ENCODE measurements at places on chromosomes 5 and 9. TPM values are rescaled to one million over a fixed set of nuclear protein-coding genes. Genes with fewer than 3 reads are reported as not detected.

DNA sequence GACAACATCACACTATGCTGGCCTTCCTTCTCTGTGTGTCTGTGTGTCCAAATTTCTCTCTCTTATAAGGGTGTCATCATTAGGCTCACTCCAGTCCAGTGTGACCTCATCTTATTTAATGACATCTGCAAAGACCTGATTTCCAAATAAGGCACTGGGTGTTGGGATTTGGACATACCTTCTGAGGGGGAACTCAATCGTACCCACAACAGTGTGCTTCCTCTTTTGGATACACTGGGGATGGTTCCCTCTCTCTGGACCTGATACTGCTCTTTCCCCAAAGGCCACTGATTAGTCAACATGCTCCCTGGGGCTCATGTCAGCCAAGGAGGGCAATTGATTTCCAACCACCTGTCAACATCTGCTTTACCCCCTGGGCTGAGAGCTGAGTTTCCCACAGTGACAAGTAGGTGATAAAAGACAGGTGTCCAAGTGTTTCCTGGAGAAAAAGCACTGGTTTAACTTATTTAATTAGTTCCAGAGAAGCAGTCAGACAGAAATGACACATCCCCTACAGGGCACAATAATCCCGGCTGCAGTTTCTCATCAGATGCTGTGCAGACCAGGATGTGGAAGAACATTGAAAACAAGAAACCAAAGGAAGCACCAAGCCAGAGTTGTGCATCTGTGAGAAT is 17.8 kb upstream of the CEP72 start:
- DNase-seq: no peak
- no peak overlapping the region for H3K27ac ChIP-seq
- no peak overlapping the region for H3K4me3 ChIP-seq
- H3K36me3 ChIP-seq: no peaks in the 10 kb centered on the region
- H3K4me1 ChIP-seq: no peaks in the 10 kb centered on the region

The SLC45A2 gene
- 0.40 TPM for total RNA-seq

DNA sequence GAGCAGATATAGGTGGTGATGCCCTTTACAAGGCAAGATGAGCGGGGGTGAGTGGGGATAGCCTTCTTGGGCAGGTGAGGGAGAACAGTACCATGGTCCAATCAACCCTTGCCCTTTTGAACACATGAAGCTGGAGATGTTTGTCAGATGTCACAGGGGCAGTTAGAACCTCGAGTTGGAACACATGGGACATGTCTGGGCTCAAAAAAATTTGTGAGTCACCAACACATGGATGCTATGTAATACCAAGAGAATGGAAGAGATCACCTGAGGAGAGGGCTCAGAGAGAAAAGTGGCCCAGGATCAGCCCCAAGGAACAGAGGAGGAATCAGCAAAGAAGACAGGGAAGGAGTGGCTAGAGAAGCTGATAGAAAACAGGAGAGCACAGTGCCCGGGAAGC is 4.7 kb downstream of the PHYKPL start:
- no peaks in the 10 kb centered on the region for H3K27me3 ChIP-seq
- H3K4me1 ChIP-seq: peaks cover 20% of the 10 kb centered on the region
- H3K27ac ChIP-seq: no peak overlapping the region
- peaks cover 7% of the 10 kb centered on the region for H3K36me3 ChIP-seq
- DNase-seq: no peak
- H3K4me3 ChIP-seq: no peak overlapping the region

The HTR4 gene
- total RNA-seq: not detected

GRCh38 chr5:73311291-73312110 is 137.1 kb downstream of the FOXD1 start:
- peaks cover 18% of the 10 kb centered on the region for H3K27me3 ChIP-seq
- no peak overlapping the region for H3K27ac ChIP-seq
- H3K4me1 ChIP-seq: peaks cover 3% of the 10 kb centered on the region
- H3K4me3 ChIP-seq: no peak overlapping the region
- no peak for DNase-seq

DNA sequence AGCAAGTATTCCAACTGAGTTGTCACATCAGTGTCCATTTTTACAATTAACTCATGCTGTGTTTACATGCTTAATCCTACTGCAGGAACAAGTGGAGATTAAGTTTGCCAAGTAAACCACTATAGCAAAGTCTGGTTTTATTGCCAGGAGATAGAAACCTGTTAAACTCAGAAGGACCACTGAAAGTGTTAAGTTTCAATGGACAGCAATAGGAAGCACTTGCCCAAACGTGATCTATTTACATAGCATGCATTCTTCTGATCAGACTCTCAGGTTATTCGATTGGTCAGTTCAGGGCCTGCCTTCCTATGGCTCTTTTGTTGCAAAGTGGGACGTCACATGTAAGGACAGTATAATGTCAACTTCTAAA is 28.0 kb upstream of the IFNK start:
- H3K27me3 ChIP-seq: no peaks in the 10 kb centered on the region
- H3K4me3 ChIP-seq: no peak overlapping the region
- no peaks in the 10 kb centered on the region for H3K36me3 ChIP-seq
- H3K4me1 ChIP-seq: no peaks in the 10 kb centered on the region
- no peak for DNase-seq

GRCh38 chr5:623531-623930 is 11.4 kb downstream of the CEP72 start:
- H3K36me3 ChIP-seq: peaks cover 84% of the 10 kb centered on the region
- DNase-seq: no peak
- H3K27me3 ChIP-seq: no peaks in the 10 kb centered on the region
- no peaks in the 10 kb centered on the region for H3K4me1 ChIP-seq
- no peak overlapping the region for H3K4me3 ChIP-seq

- H3K36me3 ChIP-seq: no peaks in the 10 kb centered on the region
- H3K27me3 ChIP-seq: no peaks in the 10 kb centered on the region
- no peaks in the 10 kb centered on the region for H3K4me1 ChIP-seq
- DNase-seq: no peak
- H3K4me3 ChIP-seq: no peak overlapping the region
Measured at GRCh38 chr5:72244862-72245371, 75.1 kb downstream of the MRPS27 start.

DNA sequence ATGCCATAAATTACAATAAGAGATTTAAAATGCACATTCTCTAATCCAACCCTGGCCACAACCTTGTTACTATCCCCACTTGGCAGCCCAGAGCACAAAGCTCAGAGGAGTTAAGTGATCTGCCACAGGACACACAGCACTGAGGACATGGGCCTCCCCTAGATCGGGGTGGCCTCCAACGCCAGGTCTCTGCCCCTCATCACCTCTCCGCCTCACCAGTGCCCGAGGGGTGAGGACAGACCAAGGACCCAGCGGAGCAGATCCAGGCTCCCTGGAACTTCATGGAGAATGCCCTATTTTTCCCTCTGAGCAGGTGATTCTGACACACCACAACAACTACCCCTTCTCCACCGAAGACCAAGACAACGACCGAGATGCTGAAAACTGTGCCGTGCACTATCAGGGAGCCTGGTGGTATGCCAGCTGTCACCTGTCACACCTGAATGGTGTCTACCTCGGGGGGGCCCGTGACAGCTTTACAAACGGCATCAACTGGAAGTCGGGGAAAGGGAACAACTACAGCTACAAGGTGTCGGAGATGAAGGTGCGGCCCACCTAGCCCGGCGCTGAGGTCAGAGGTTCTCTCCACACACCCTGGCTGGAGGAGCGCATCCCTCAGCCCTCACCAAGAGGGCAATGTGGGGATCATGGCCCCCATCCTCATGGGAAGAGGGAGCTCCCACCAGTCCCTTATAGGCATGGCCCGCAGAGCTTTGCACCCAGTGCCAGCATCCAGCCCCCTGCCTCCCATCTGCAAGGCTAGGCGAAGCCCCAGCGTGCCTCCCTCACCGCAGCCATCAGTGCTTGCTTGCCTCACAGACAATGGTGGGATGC is 12.5 kb upstream of the FCN2 start:
- H3K4me1 ChIP-seq: no peaks in the 10 kb centered on the region
- no peak overlapping the region for H3K27ac ChIP-seq
- DNase-seq: no peak

- H3K4me1 ChIP-seq: peaks cover 10% of the 10 kb centered on the region
- no peaks in the 10 kb centered on the region for H3K27me3 ChIP-seq
- no peak overlapping the region for H3K27ac ChIP-seq
- no peak overlapping the region for H3K4me3 ChIP-seq
- peaks cover 3% of the 10 kb centered on the region for H3K36me3 ChIP-seq
- no peak for DNase-seq
Measured at GRCh38 chr9:105698348-105698870, 4.1 kb downstream of the TMEM38B start.

GRCh38 chr9:38435521-38435920 is 11.3 kb upstream of the IGFBPL1 start:
- no peaks in the 10 kb centered on the region for H3K27me3 ChIP-seq
- DNase-seq: no peak
- H3K4me1 ChIP-seq: no peaks in the 10 kb centered on the region
- H3K4me3 ChIP-seq: no peak overlapping the region
- H3K36me3 ChIP-seq: no peaks in the 10 kb centered on the region

The GPR21 gene
- total RNA-seq: 2.4 TPM

The TOPORS gene
- total RNA-seq: 27.3 TPM

GRCh38 chr9:91481972-91482371 is 58.3 kb upstream of the NFIL3 start:
- DNase-seq: no peak
- no peaks in the 10 kb centered on the region for H3K36me3 ChIP-seq
- no peak overlapping the region for H3K27ac ChIP-seq
- no peaks in the 10 kb centered on the region for H3K4me1 ChIP-seq
- no peaks in the 10 kb centered on the region for H3K27me3 ChIP-seq
